ENCODE measurements at places on chromosomes 1 and 21.
A peak's percentile ranks its signal among the peaks of the same experiment; 100 is the strongest.

DNA sequence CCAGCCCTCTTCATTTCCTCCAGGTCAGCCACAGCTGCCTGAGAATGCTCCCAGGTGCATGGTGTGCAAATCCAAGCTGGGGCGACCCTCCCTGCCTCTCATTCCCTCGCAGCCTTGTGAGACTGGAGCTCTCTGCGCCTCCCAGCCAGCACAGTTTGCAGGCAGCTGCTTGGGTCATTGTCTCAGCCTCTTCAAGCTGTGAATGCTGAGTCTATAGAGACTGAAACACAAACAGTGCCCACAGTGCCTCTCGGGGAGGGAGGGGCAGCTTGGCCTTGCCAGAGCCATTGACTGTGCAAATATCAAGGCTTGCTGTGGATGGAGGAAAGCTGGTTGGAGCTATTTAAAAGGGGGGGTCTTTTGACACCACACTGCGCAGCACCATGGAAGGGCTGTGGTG is 10.6 kb downstream of the PLXNA2 start:
- DNase-seq: no peak

GRCh38 chr1:171433451-171433850 is 51.9 kb upstream of the PRRC2C start:
- DNase-seq: no peak

DNA sequence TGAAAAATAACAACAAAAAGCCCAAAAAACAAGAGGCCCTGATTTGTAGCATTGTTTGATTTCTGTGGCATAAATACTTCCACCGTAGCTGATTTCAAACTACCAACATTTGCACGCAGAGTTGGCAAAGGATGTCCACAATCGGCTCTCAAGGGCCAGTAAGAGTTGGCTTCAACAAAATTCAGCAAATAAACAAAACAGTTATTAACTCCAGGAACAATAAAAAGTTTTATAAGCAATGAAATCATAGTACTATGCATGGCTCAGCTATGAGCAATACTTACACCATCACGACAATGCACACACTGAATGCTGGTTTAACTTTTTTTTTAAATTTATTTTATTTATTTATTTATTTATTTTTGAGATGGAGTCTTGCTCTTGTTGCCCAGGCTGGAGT is 8.7 kb upstream of the COX20 start:
- DNase-seq: no peak

GRCh38 chr1:56024155-56024554 is 555.2 kb downstream of the PLPP3 start:
- no peak for DNase-seq

GRCh38 chr1:227482023-227482299 is 81.4 kb upstream of the ZNF678 start:
- no peak for DNase-seq

- DNase-seq: no peak
Observed at GRCh38 chr1:161172776-161173376, 4.4 kb downstream of the B4GALT3 start.

- DNase-seq: no peak
Observed at GRCh38 chr21:17195976-17196375, 316.9 kb upstream of the CXADR start.

DNA sequence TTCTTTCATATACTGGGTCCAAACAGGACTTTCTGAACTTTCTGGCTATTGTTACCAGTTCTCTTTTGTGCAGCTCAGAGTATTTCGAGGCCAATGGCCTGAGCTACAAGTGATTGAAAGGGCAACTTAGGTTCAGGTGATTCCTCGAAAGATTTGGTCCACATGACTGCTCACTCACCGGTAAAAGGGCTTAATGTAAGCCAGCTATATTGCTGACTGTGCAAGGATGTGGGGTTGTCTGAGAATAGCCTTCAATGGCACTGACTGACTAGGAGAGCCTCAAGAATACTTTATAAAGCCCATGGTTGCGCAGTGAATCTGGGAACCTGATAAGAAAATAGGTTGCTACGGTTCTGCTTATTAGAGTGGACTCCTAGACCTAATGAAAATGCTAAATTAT is 269.0 kb downstream of the SEC16B start:
- no peak for DNase-seq

GRCh38 chr1:183989078-183989577 is 48.4 kb downstream of the COLGALT2 start:
- DNase-seq: peak; percentile 19

DNA sequence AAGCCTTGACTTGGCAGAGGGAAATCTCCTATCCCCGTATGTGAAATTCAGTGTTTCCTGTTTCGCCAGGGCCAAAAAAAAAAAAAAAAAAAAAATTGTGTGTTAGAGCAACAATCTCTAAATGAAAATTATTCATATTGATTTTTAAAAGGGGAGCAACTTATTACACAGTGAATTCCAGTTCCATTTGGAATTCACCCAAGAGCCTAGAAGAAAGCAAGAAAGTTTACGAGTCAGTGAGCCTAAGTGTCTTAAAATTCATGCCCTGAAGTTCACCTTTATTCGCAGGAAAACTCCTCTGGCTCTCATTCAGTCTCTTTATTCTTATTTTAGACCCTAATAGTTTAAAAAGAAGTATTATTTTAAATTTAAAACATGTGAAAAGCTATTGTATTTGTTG is 42.1 kb upstream of the HUNK start:
- no peak for DNase-seq
